ENCODE measurements at places on chromosomes 1 and 21.

- DNase-seq, result no peak
Measured at GRCh38 chr1:89363196-89363595, 663 bp upstream of the GBP6 start.

DNA sequence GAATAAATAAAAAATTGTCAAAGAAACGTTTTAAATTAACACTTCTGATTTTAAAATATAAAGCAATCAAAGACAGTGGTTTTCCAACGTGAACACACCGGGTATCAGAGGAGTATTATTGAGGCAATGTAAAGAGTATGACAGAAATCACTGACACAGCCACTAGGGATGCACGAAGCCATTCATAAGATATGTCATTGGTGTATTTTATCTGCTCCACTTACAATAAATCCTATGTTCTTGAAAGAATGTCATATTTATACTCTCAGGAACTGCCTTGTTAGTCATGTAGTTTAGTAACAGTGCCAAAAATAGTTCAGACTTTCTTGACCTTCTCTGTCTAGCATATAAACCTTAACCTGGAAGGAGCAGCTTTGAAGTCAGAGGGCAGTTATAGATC is 835.0 kb upstream of the NCAM2 start:
- no peak for DNase-seq

DNA sequence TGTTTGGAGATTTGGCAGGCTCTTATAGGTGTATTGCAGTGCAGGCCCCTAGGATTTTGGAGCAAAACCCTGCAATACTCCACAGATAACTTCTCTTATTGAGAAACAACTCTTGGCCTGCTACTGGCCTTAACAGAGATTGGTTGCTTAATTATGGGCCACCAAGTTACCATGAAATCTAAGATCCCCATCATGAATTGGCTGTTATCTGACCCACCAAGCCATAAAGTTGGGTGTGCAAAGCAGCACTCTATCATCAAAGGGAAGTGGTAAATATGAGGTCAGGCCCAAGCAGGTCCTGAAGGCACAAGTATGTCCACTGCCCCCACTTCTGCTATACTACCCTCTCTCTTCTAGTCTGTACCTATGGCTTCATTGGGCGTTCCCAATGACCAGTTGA is 130.0 kb upstream of the TNFSF4 start:
- DNase-seq, result no peak

DNA sequence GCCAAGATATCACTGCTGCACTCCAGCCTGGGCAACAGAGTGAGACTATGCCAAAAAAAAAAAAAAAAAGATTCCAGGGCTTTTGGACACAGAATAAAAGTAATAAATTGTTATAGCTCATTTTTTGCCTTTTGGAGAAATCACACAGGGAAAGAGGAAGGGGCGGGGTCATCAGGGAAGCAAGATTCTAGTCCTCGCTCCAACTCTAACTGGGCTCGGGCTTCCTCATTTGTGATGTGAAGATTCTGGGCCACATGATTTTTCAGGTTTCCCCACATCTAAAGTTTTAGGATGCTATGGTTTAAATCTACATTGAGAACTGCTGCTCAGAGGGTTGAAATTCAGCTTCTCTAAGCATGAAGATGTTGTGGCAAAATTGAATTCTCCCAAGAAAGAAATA is 179.3 kb upstream of the PLXNA2 start:
- DNase-seq, result no peak

GRCh38 chr1:5781079-5781478 is 211.1 kb downstream of the NPHP4 start:
- DNase-seq, result no peak

DNA sequence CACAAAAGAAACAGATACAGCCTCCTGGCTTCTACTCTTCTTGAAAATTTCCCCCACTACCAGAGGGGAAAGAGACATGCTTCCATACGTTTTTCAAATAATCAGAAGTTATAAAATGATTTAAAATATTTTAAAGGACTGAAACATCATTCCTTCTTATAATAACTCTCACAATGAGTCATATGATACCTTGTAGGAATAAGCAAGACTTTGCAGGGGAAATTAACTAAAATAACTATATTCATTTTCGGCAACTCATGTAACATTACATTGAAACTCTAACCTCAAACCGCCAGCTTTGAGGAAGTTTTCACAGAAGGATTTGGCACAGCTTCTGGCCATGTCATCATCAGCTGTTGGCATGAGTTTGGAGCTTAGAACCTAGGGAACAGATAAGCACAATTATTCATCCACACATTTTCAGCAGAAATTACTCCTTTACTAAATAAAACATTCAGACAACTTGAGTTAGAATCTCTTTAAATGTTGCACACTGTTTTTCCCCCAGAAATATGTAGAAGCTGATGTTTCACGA is 85.9 kb downstream of the USP24 start:
- DNase-seq, result no peak

- DNase-seq, result no peak
Measured at GRCh38 chr1:200274116-200274515, 135.7 kb downstream of the ZNF281 start.

DNA sequence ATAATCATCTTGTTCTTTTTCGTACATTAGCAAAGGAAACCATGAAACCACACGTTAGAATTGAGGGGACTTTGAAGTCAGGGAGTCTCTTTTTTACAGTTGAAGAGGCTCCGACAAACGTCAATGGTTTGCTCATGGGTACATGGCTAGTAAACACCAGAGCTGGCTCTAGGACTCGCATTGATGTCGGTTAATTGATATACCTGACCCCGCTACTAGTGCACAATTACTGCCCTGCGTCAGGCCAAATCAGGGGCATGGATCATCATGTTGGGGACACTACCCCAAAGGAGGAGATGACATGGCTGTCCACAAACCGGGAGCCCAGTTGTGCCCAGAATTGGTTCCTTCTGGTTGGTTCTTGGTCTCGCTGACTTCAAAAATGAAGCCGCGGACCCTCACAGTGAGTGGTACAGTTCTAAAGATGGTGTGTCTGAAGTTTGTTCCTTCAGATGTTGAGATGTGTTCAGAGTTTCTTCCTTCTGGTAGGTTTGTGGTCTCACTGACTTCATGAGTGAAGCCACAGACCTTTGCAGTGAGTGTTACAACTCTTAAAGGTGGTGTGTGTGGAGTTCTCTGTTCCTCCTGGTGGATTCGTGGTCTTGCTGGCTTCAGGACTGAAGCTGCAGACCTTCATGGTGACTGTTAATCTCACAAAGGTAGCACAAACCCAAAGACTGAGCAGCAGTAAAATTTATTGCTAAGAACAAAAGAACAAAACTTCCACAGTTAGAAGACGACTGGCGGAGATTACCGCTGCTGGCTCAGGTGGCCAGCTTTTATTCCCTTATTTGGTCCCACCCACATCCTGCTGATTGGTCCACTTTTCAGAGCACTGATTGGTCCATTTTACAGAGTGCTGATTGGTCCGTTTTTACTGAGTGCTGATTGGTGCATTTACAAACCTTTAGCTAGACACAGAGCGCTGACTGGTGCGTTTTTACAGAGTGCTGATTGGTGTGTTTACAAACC is 126.9 kb upstream of the ERRFI1 start:
- peak; percentile 21 for DNase-seq

DNA sequence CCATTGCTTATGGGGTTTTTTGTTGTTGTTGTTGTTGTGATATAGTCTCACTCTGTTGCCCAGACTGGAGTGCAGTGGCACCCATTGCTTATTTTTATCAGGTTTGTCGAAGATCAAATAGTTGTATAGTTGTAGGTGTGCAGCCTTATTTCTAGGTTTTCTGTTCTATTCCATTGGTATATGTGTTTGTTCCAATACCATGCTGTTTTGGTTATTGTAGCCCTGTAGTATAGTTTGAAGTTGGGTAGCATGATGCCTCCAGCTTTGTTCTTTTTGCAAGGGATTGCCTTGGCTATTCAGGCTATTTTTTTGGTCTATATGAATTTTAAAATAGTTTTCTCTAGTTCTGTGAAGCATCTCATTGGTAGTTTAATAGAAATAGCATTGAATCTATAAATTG is 11.6 kb downstream of the ZNF678 start:
- DNase-seq, result no peak

DNA sequence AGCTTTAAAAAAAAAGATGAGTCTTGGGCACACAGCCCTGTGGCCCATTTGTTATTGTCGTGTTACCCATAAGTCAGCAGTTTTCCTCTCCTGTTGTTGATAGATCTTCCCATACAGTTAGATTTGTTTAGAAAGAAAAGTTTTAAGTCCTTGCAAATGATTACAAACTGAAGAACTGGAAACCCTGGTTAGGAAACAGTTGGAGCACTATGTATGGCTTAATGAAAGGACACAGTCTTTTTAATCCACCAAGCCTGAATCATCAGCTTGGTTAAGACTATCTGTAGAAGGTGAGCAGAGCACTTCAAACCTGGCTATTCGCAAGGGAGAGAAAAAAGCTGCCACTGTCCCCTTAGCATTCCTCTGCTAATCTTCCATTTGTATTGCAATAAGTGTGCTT is 241.0 kb downstream of the DISC1 start:
- no peak for DNase-seq

GRCh38 chr1:172180501-172181285 is 239.8 kb upstream of the C1orf105 start:
- DNase-seq, result peak; percentile 52

DNA sequence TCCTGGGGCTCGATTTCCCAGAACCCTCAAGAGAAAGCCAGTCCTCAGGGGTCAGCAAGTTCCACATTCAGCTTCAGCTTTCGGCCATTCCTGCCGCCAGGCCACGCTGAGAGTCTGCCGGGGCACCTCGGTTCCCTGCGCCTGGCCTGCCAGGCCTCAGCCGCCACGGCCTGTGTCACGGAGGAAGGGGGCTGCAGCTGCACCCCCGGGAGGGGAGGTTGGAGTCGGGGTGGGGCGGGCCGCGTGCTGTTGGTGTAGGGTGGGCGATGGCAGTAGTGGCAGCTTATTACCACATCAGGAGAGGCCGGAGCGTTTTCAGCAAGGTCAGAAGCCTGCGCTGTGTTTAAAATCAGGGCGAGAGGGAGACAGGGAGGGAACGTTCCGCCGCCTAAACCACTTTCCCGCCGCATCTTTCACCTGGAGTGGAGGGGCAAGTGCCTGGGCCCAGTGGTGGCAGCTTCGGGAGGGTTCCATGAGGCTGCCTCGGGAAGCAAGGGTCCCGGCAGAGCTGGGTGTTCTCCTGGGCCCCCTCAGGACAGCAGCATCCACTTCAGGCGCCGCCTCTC is 68.5 kb upstream of the TRAPPC10 start:
- no peak for DNase-seq

DNA sequence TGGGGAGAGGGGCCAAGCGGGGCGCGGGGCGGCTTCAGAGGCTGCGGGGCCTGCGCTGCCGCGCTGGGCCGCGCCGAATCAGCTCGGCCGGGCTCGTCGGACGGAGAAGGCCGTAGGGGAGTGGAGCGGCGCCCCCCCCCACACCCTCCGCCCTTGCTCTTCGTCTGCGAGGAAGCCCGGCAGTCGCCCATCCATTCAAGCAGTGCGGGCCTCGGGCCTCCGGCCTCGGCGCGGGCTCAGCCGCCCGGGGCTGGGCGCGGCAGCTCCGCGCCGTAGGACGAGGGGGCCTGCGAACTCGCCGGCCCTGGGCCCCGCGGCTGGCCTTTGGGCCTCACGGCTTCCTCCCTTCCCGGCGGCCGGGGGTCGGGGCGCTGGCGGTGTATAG is 564 bp downstream of the CTPS1 start:
- no peak for DNase-seq

DNA sequence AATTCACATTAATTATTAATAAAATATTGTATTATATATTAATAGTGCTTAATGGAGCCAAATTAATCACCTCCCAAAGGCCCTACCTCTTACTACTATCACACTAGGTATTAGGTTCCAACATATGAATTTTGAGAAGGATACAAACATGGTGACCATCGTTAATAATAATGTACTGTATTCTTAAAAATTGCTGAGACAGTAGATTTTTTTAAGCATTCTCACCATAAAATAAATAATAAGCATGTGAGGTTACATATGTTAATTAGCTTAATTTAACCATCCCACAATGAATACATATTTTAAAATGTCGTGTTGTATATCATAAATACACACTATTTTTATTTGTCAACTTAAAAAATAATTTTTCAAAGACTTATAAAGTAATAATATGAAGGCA is 299.2 kb upstream of the NR5A2 start:
- DNase-seq, result no peak

- no peak for DNase-seq
Measured at GRCh38 chr1:41658431-41659158, 174.1 kb upstream of the EDN2 start.

- no peak for DNase-seq
Measured at GRCh38 chr1:111850109-111850508, 94.4 kb downstream of the DDX20 start.

DNA sequence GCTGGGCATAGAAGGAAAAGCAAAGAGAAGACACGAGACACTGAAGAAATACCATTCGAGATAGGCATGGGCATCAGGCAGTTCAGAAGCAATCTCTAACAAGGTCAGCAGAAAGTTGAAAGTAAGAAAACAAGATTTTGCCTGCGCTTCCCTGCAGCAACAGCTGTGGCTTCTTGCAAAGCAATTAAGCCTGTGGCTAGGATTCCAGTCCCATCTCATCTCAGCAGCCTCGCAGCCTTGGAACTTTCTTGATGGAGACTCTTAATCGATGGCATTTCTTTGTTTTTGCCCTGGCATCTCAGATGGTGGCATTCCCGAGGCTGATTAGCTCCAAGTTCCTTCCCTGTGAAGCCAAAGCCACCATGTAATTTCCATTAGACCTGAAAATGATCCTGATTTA is 64.6 kb upstream of the SPAG17 start:
- DNase-seq, result no peak

- no peak for DNase-seq
Measured at GRCh38 chr1:5903031-5903430, 89.2 kb downstream of the NPHP4 start.

- DNase-seq, result no peak
Measured at GRCh38 chr1:43143441-43143888, 28.6 kb downstream of the EBNA1BP2 start.

GRCh38 chr21:44779417-44780136 is 22.0 kb downstream of the UBE2G2 start:
- no peak for DNase-seq

- no peak for DNase-seq
Measured at GRCh38 chr1:17539118-17539476, 401 bp upstream of the ARHGEF10L start.

DNA sequence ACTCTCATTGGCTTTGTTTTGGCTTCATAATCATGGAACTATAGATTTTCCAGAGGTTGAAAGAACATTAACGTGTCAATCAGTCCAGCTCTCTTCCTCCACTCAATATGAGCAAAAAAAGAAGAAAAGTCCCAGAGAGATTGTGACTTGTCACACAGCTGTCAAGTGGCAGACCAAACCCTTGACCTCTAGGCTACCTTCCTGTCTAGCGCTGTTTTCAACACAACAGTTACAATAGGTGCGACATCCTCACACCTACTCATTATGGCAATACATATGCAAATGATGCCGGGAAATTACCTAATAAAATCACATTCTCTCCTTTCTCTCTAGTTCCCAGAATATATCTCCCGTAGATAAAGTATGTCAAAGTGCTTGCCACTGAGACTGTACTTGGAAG is 1.1 kb downstream of the WARS2 start:
- peak; percentile 25 for DNase-seq

- no peak for DNase-seq
Measured at GRCh38 chr21:16262091-16262490, 532.3 kb downstream of the USP25 start.

GRCh38 chr1:79059341-79059740 is 52.8 kb upstream of the ADGRL4 start:
- DNase-seq, result no peak

- DNase-seq, result no peak
Measured at GRCh38 chr1:16091296-16091695, 17.8 kb upstream of the FAM131C start.

- DNase-seq, result no peak
Measured at GRCh38 chr1:110482662-110483307, 31.8 kb downstream of the PROK1 start.

All from activated naive CD4-positive, alpha-beta T cell treated with Interleukin-2 at 50 U/mL for 16 hours (primary cell).